ENCODE measurements at places on chromosomes 7 and 10.

DNA sequence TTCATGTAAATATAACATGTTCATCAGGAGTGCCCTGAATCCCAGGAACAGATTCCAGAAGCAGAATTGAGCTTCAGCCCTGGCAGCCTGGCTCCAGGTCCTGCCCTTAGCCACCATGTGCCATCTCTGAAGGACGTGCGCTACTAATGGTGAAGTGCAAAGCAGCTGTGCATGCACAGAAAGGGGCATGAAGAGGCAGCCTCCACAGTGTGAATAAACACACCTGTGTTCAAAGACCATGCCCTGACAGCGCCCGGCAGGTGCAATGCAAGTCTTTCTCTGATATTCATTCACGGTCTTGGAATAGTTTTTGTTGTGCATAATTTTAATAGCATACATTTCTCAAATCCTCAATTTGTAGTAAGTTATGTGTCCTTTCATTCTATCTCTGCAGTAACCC lies 250.4 kb upstream of the TCERG1L start:
- no peak for DNase-seq

DNA sequence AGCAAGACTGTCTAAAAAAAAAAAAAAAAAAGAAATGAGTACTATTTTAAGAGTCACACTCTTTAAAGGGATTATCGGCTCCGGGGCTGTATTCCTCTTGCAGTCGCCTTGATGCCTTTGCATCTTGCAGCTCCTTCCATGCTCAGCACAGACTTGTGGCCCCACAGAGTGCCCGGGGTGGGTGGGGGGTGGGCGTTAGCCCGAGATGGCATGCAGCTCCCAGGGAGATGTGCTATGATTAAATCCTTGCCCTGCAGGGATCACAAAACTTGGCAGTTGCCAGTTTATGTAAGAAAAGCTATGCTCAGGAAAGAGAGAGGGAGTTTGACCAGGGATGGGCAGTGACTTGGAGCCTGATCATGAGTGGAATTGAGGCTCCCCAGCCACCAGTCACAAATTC lies 81.9 kb downstream of the CCDC3 start:
- no peak for DNase-seq

GRCh38 chr10:21993360-21994001 lies 10.0 kb downstream of the DNAJC1 start:
- no peak for DNase-seq

DNA sequence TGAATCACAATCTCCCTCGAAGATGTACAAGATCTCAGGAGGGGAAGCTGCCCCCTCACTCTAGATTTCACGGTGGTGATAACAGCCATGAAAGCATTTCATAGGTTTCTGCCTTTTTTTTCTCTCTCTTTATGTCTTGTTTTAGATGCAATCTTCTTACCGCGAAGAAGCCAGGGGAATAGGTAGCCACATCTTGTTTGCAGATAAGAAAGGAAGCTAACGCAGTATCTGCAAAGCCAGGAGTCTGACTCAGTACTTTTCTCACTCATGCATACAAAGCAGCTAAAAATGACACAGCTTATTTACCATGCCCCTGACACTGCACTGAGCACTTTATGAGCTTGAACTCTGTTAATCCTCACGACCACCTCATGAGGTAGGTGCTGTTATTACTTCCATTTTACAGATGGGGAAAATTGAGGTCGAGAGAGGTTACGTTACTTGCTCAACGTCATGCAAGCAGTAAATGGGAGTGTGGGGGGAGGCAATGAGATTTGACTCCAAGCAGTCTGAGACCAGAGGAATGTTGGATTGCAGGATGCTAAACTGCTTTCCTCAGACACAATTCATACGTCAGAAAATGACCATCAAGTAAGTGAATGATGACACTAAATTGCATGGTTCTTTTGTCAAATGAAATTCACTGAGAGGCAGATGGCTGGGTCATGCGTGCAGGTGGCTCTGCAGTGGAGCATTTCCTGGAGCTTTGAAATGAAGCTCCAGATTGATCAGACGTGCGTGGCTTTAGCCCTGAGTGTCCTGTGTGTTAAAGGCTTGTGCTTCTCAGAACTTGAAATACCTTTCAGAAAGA lies 3.3 kb downstream of the MAP3K8 start:
- no peak for DNase-seq

DNA sequence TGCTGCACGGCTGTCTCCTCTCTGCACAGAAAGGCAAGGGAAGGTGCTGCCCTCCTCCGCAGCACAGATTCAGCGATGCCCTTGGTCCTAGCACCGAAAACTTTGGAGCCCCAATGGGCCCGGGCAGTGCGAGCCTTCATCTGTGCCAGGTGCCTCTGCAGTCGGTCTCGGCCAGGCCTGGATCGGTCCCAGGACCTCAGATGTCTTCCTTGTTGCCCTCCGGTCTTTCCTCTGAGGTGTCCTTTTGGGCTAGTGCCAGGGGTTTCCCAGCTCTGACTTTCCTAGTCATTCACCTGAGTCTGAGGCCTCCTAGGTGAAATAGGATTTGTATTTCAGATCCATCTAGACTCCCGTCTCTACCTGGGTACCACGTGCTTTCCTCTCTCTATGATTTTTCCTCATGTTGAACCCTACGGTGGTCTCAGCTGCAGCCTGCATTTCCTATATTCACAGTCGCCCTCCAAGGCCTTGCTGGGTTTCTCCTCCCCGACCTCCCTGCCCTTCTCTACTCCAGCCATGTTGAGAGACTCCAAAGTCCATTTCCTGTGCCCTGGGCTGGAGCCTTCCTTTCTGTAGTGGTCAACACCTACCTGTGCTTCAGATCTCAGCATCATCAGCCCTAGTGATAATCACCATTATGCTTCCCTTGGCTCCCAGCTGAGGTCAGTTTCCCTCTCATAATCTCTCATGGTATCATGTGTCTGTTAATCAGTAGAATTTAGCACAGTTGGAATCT lies 92.0 kb upstream of the PRSS58 start:
- no peak for DNase-seq

DNA sequence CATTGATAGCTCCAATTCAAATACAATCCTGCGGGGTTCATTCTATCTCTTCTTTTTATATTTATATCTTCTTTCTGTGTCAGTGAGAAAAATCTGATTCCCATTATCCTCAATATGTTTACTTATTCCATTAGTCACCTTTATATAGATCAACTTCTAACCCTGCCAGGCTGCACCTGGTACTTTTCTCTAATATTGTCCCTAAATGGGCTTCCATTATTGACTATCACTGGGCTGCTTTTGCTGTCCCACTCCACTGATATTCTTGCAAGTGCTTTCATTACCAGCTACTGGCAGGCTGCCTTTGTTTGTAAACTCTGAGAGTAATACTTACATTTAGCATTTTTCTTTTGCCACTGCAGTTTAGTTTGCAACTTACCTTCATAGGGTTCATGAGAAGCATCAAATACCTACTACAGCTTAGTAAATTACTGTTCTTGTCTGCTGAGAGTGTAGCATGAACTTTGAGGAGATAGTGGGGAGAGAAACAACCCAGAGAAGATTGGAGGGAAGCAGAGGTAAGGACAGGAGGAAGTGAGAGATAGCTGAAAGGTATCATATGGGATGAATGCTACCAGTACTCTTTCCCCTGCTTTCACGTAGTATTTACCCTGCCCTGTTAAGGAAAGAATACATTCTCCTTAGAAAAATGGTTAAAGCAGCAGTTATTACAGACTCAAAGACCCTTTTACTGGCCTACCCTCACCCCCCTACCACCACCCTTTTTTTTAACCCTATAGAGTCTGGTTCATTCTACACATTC lies 119.1 kb downstream of the PHTF2 start:
- DNase-seq = no peak

- no peak for DNase-seq
These were observed 117.0 kb downstream of the ADCY1 start for GRCh38 chr7:45691155-45691656.

DNA sequence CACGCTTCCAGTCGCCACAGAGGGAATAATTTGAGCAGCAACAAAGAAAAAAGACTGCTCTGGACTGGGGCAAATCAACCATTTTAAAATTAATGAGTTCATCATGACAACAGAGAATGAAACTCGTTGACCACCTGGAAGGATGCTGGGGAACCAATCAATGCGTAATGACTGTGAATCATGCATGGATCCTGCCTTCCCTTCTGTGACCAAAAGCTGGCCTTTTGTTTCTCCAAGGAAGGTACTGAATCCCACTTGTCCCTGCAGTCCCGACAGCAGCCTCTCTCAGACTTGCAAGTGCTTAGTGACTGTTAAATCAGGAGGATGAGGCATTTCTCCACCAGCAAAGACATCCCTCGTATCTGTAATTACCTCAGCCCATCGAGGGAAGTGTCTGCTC lies 68.0 kb upstream of the TNS3 start:
- DNase-seq = no peak

DNA sequence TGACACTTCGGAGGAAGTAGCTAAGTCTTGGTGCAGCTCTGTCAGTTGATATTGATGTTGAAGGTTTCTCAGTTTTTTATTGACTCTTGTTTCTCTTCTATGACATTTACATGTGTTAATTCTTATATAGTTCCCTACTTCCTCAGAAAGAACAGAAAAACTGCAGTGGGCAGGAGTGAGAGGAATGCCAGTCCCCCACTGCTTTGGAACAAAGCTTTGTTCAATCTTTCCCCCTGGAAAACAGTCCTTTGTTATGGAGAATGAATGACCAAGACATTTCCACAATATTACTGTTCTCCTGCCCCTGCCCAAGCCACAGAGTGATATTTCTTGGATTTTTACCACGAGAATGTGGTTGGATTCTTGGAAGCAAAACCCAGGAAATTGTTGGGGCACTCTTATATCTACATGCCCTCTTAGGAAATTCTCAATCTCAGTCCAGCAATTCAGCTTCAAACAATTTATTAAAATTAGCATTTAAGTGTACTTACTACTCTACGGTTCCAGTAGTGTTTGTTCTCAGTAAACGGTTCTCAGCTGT lies 258.0 kb upstream of the KCND2 start:
- DNase-seq = peak; percentile 40

DNA sequence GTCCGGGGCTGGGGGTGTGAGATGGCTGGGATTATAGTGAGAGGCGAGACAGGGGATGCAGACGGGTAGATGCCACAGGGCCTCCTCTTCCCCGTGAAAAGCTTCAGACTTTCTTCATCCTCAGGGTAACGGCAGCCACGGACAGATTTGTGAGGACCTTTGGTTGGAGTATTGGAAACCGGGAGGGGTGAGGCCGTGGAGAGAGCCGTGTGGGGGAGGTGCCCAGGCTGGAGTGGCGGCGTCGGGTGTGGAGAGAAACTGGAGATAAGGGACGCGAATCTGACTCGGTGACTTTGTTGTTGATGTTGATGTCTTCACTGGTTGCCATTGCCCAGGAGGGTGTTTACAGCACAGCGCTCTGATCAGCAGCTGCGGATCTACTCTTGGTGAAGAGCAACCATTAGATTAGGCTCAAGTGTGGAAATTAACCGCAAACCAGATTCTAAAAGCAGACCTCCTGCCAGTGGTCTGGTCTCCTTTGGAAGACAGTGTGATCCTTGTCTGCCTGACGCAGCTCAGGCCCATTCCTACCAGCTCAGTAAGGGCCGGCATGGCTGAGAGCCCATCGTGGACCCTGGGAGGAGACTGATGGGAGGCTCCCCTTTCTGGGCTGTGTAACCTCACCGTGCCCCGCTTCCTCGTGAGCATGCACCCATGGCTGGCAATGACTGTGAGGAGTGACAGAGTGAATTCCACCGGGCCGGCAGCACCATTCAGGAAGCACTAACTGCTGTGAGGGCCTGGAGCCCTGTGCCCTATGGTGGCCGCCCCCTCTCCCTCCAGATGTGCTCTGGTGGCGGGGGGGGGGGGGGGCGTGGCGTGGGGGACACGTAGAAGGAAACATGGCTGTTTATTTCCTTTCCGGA lies 90.3 kb downstream of the INPP5A start:
- no peak for DNase-seq

DNA sequence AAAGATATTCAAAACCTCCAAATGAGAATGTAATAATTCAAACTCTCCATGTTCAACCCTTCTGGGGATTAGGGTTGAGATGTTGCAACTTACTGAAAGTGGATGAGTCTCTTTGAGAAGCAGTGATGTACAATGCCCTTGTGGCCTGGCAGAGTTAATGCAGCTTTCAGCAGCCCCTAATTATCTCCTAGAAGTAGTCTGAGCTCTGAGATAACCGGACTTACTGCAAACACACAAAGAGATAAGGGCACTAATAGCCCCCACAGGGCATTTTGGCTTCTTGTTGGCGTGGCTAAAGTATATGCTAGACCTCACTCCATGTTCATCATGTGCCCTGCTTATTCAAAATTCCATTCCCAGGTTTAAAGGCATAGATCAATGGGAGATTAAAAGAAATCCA lies 404.7 kb downstream of the NEBL start:
- no peak for DNase-seq

- no peak for DNase-seq
These were observed 35.0 kb upstream of the ABCB4 start for GRCh38 chr7:87510411-87510875.

GRCh38 chr10:114259824-114260223 lies 20.8 kb downstream of the VWA2 start:
- peak; percentile 43 for DNase-seq

- peak; percentile 37 for DNase-seq
These were observed 15.9 kb upstream of the ADCK2 start for GRCh38 chr7:140656548-140657515.

- DNase-seq = peak; percentile 74
These were observed 40.0 kb downstream of the CDK1 start for GRCh38 chr10:60818134-60818770.

Data from stromal cell of bone marrow (primary cell).